ENCODE measurements at places on chromosomes 1 and 21.

- H3K36me3 ChIP-seq = no peaks in the 10 kb centered on the region
- peak overlapping the region; percentile 74 for H3K27ac ChIP-seq
- DNase-seq = no peak
- H3K27me3 ChIP-seq = no peaks in the 10 kb centered on the region
- peaks cover 37% of the 10 kb centered on the region for H3K4me1 ChIP-seq
- H3K4me3 ChIP-seq = no peak overlapping the region
These were observed 910 bp upstream of the ANKRD65 start for GRCh38 chr1:1421907-1422464.

DNA sequence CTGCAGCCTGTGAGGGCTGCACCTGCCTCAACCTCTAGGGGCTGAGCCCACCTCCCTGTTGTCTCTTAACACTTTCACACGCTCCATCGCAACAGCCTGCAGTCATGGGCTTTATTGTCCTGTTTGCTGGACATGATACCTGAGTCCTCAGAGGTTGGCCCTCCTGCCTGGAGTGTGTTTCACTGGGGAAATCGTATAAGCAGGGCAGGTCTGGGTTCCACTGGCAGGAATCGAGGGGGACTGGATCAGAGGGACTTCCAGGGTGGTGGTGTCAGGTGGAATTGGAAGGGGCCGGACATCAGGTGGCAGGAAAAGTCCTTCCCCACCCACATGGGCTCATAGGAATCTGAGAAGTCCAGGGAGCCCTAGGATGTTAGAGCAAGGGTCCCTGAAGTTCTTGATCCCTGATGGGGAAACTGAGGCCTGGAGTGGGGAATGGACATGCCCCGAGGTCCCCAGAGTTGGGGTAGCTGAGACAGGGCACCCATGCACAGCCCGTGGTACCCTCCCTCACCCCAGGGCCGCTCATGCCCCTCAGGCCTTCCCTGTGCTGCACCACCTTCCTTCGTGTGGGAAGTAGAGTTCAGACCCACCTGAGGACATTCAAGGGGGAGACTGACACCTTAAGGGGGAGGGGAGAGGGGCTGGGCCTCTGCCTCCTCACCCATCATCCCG is 66.6 kb downstream of the PIK3CD start:
- peak overlapping the region; percentile 19 for H3K27ac ChIP-seq
- no peak for DNase-seq
- peaks cover 87% of the 10 kb centered on the region for H3K36me3 ChIP-seq
- no peaks in the 10 kb centered on the region for H3K27me3 ChIP-seq

GRCh38 chr1:156172696-156173470 is 19.5 kb downstream of the SEMA4A start:
- no peaks in the 10 kb centered on the region for H3K27me3 ChIP-seq
- no peak overlapping the region for H3K4me3 ChIP-seq
- H3K36me3 ChIP-seq = peaks cover 8% of the 10 kb centered on the region
- no peak overlapping the region for H3K27ac ChIP-seq
- H3K4me1 ChIP-seq = no peaks in the 10 kb centered on the region

- DNase-seq = no peak
- no peak overlapping the region for H3K4me3 ChIP-seq
- H3K27ac ChIP-seq = no peak overlapping the region
- no peaks in the 10 kb centered on the region for H3K36me3 ChIP-seq
- no peaks in the 10 kb centered on the region for H3K4me1 ChIP-seq
These were observed 17.0 kb downstream of the TFF3 start for GRCh38 chr21:42298237-42298636.

DNA sequence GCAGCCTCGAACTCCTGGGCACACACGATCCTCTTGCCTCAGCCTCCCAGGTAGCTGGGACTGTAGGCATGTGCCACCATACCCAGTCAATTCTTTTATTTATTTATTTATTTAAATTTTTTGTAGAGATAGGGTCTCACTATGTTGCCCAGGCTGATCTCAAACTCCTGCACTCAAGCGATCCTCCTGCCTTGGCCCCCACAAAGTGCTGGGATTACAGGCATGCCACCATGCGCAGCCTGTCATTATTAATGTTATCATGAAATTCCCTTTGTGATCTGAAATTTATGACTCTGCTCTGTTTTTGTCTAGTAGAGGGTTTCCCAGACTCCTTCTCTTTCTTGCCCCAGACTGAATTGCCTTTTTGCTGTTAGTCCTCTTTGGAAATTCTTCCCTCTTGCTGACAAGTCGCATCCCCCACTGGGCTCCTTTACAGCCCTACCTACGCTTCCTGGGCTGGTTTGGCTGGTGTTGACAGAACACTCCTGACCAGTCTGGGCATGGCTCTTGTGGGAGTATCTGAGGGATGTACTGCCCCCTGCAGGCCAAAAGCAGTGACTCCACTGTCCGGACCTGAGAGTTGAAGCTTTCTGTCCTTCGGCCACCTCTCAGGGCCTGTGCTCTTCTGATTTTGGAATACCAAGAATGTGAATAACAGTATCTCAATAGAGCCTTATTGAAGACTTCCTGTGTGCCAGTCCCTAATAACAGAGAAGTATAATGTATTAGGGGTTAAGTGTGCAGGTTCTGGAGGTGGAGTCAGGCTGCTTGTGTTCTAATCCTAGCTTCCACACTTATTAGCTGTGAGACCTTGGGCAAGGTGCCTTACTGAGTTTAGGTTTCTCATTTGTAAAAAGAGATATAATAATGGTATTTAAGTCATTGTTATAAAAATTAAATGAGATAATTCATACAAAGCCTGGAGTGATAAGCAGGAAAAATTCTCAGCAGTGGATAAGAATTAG is 28.2 kb downstream of the TCEANC2 start:
- no peak for DNase-seq
- no peaks in the 10 kb centered on the region for H3K4me1 ChIP-seq
- H3K36me3 ChIP-seq = no peaks in the 10 kb centered on the region
- H3K27me3 ChIP-seq = no peaks in the 10 kb centered on the region
- no peak overlapping the region for H3K27ac ChIP-seq

DNA sequence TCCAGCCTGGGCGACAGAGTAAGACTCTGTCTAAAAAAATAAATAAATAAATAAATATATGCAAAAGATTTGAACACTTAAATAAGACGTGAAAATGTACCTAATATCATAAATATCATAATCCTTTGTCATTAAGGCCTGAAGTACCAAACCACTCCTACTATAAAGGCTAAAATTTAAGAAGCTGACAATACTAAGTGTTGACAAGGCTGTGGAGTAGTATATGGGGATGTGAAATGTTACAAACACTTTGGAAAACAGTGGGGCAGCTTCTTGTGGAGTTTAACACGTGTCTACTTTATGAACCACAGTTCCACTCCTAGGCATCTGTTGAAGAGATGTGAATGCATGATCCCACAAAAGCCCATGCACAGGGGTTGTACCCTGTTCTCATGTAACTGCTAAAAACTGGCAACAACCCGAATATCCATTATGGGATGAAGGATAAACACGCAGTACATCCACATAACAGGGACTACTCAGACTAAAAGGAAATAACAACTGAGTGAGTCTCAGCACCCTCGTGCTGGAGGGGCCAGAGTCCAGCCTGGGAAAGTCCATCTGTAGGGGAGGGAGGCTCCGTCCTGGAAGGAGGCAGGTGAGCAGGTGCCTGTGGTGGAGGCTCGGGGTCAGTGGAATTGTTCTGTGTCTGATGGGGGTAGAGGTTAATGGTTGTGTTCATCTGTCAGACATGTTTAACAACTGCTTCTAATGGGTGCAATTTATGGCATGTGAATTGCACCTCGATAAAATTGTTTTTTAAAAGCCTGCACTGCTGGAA is 6.7 kb upstream of the SLC19A1 start:
- peaks cover 13% of the 10 kb centered on the region for H3K27me3 ChIP-seq
- no peak overlapping the region for H3K4me3 ChIP-seq
- no peak overlapping the region for H3K27ac ChIP-seq
- H3K4me1 ChIP-seq = peaks cover 8% of the 10 kb centered on the region
- no peak for DNase-seq
- H3K36me3 ChIP-seq = no peaks in the 10 kb centered on the region

DNA sequence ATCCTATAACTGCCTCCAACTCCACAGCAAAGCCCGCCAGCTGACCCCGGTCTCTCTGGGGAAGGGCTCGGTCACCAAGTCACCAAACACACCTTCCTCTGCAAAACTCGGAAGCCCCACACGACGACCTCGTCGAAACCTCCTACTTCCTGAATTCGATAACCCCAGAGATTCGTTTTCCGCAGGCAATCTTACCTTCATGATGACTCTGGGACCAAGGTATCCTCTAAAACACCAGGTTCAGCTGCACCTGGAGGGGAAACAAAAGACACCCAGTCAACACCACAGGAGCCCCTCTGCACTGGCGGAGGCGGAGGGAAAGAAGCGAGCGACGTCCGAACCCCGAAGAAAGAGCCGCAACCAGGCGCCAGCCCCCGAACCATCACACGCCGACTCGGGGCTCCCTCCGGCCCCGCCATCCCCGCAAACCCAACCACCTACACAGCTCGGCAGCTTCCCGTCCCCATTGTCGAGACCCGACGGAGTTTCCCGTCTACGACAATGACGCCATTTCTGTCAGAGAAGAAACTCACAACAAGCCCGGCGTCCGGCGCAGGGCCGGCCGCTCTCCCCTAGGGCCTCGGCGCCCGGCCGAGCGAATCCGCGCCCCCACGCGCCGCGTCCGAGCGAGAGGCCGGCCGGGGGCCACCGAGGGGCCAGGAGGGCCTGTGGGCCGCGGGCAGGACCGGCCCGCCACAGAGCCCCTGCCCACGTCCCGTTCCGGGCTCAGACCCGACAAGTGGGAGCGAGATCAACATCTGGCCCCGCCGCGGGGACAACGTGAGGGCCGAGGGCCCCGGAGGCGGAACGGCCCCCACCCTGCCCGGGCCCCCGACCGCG is 1.0 kb downstream of the ARID4B start:
- no peaks in the 10 kb centered on the region for H3K27me3 ChIP-seq
- no peaks in the 10 kb centered on the region for H3K36me3 ChIP-seq
- peak overlapping the region; percentile 97 for H3K27ac ChIP-seq
- no peak for DNase-seq

GRCh38 chr1:93581917-93582850 is 99.5 kb downstream of the BCAR3 start:
- H3K36me3 ChIP-seq = no peaks in the 10 kb centered on the region
- H3K27ac ChIP-seq = no peak overlapping the region
- H3K4me3 ChIP-seq = no peak overlapping the region
- no peaks in the 10 kb centered on the region for H3K27me3 ChIP-seq

GRCh38 chr1:203361945-203362719 is 11.2 kb upstream of the FMOD start:
- H3K27me3 ChIP-seq = no peaks in the 10 kb centered on the region
- no peaks in the 10 kb centered on the region for H3K36me3 ChIP-seq
- H3K4me1 ChIP-seq = no peaks in the 10 kb centered on the region
- no peak overlapping the region for H3K4me3 ChIP-seq
- H3K27ac ChIP-seq = no peak overlapping the region
- no peak for DNase-seq

DNA sequence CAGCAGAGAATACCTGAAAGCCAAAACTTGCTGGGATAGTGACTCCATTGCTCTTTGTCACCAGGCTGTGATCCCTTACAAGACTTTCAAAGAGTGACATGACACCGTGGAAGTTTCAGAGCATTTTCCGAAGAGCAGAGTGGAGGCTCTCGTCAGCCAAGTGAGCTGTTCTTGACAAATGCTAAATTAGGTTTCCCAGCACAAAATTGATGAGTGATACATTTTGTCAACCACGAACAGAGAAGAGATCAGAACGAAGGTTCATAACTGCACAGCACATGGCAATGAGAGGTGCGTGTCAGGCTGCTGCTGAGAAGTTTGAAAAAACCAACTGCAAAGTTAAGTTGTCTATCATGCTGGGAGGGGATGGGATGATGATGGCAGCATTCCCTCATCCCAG is 184.4 kb upstream of the C1orf174 start:
- peaks cover 7% of the 10 kb centered on the region for H3K4me1 ChIP-seq
- peaks cover 17% of the 10 kb centered on the region for H3K27me3 ChIP-seq
- H3K27ac ChIP-seq = no peak overlapping the region
- DNase-seq = no peak
- no peak overlapping the region for H3K4me3 ChIP-seq

- no peak overlapping the region for H3K4me3 ChIP-seq
- H3K4me1 ChIP-seq = peaks cover 39% of the 10 kb centered on the region
- H3K36me3 ChIP-seq = peaks cover 28% of the 10 kb centered on the region
- no peaks in the 10 kb centered on the region for H3K27me3 ChIP-seq
- H3K27ac ChIP-seq = peak overlapping the region; percentile 56
- DNase-seq = no peak
These were observed 47.6 kb downstream of the PKN2 start for GRCh38 chr1:88731475-88732269.

GRCh38 chr1:85692730-85693314 is 15.4 kb downstream of the ZNHIT6 start:
- no peak for DNase-seq
- H3K4me3 ChIP-seq = no peak overlapping the region
- no peak overlapping the region for H3K27ac ChIP-seq
- no peaks in the 10 kb centered on the region for H3K27me3 ChIP-seq
- no peaks in the 10 kb centered on the region for H3K36me3 ChIP-seq

DNA sequence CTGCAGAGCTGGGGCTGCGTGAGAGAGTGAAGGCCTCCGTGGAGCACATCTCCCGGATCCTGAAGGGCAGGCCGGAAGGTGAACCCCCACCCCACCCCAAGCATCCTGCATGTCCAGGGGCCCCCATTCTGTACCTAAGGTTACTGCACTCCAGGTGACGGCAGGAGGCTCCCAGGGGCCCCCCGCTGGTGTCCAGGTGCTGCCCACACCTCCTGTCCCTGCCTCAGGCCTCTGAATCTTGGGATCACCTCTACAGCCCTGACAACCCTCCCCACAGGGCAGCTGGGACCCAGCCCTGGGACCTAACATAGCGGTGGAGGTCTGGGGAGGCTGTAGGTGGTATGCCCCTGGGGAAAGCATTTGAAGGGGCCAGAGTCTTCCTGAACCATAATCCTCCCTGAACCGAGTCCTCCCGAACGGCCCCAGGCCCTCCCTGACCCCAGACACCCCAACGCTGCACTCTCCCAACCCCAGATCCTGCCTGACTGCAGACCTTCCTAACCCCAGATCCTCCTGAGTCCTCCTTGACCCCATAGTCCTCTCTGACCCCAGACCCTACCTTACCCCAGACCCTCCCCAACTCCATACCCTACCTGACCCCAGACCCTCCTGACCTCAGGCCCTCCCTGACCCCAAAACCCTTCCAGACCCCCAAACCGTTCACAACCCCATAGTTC is 33.5 kb downstream of the TRIM11 start:
- no peak overlapping the region for H3K4me3 ChIP-seq
- DNase-seq = no peak
- no peaks in the 10 kb centered on the region for H3K27me3 ChIP-seq
- H3K4me1 ChIP-seq = peaks cover 40% of the 10 kb centered on the region
- H3K36me3 ChIP-seq = no peaks in the 10 kb centered on the region
- no peak overlapping the region for H3K27ac ChIP-seq

DNA sequence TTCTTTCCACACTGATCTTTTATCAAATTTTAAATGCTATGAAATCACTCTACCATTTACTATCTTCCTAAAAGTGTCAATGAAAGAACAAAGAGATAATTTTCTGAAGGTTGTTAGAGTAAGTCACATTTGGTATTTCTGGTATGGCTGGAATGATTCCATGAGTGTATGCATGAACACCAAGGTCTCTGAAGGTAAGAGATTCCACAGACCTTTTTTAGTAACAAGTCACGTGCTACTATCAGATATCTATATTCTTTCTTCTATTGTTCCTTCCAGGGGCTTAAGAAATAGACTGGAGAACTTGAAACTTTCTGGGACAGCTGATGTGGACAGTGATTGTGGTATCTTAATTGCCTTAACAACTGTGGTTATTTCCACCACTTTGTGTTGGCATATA is 265.0 kb downstream of the SDCCAG8 start:
- no peak overlapping the region for H3K27ac ChIP-seq
- DNase-seq = no peak
- peaks cover 3% of the 10 kb centered on the region for H3K4me1 ChIP-seq
- H3K27me3 ChIP-seq = no peaks in the 10 kb centered on the region
